ENCODE measurements at places on chromosomes 12 and 14.

GRCh38 chr12:104870797-104871196, 87.3 kb downstream of the SLC41A2 start:
- DNase-seq, result no peak

DNA sequence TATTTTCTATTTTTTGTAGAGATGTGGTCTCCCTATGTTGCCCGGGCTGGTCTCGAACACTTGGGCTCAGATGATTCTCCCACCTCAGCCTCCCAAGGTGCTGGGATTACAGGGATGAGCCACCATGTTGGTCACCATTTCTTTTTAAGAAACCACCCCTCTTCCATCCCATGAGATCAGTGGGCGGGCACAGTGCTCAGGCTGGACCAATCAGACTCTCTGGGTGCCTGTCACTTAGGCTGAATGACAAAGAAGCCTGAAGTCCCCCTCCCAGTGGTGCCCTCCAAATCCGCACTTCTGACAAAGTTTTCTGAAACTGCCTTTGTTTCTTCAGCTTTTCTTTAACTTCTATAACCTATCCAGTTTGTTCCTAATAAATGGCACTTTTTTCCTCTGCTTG, 48.2 kb downstream of the CALM1 start:
- DNase-seq, result no peak

- DNase-seq, result no peak
These were observed 1.1 kb downstream of the ATN1 start for GRCh38 chr12:6928703-6929407.

DNA sequence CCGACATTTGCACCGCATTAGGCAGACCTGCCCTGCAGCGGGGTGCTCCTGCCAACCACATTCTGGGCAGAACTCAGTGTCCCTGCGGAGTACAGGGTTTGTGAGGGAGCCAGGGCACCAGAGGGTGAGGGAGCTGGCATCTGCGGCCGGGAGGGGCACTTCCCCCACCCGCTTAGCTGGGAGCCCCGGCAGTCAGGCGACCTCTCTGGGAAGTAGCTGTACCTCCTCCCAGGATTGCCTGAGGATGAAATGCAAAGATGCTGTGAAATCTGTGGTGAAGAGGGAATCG, 58.6 kb downstream of the ANKRD9 start:
- no peak for DNase-seq

DNA sequence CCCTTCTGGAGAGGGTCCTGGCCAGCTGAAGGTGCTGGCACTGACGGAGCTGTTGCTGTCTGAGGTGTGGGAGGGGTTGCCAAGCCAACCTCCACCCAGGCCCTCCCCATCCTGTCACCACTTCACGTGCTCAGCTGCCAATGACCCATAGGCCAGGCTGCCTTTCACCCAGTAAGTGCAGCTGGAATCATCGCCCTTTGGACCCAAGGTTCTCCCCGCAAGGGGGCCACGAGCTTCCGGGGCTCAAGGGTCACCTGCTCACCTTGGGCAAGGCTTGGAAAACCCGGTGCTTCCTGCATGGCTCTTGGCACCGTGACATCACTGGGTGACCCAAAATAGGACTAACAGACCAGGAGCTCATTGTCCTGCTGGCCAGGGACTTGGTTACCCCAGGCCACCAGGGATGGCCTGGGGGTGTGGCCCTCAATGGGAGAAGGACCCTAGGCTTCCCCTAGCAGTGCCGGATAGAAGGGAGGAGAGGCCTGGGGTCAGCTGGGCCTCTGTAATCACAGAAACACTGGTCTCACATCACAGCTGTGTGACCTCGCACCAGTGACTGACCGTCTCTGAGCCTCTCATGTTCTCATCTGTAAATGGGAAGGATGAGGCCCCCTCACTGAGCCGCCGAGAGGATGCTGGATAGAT, 51.3 kb downstream of the CCDC85C start:
- no peak for DNase-seq

GRCh38 chr12:131578828-131579470, 131.9 kb upstream of the SFSWAP start:
- no peak for DNase-seq
